ENCODE measurements at places on chromosomes 6 and 20.

- DNase-seq, result no peak
These were observed 12.0 kb upstream of the TXNDC5 start for GRCh38 chr6:7922596-7922995.

DNA sequence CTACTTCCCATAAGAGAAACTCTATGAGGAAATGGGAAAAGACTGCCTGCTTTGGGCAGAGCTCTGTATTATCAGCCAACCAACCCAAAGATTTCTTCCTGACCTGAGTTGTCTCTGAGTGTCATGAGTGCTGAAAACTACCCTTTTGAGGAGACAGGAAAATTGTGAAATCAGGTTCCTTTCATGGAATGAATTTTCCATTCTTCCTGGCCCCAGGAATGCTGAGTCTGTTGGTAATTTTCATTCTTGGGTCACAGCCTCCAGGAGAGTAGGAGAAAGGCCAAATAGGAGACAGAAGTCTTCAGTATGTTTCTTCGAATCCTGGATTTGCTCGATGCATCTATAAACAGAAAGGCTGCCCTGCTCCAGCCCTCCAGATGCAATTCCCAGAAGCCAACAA, 53.6 kb downstream of the SCML4 start:
- DNase-seq, result no peak

GRCh38 chr6:81978230-81978629, 225.7 kb upstream of the TENT5A start:
- DNase-seq, result no peak

- no peak for DNase-seq
These were observed 215.3 kb upstream of the SSTR4 start for GRCh38 chr20:22819784-22820183.

GRCh38 chr6:163254341-163254835, 160.1 kb upstream of the QKI start:
- no peak for DNase-seq

DNA sequence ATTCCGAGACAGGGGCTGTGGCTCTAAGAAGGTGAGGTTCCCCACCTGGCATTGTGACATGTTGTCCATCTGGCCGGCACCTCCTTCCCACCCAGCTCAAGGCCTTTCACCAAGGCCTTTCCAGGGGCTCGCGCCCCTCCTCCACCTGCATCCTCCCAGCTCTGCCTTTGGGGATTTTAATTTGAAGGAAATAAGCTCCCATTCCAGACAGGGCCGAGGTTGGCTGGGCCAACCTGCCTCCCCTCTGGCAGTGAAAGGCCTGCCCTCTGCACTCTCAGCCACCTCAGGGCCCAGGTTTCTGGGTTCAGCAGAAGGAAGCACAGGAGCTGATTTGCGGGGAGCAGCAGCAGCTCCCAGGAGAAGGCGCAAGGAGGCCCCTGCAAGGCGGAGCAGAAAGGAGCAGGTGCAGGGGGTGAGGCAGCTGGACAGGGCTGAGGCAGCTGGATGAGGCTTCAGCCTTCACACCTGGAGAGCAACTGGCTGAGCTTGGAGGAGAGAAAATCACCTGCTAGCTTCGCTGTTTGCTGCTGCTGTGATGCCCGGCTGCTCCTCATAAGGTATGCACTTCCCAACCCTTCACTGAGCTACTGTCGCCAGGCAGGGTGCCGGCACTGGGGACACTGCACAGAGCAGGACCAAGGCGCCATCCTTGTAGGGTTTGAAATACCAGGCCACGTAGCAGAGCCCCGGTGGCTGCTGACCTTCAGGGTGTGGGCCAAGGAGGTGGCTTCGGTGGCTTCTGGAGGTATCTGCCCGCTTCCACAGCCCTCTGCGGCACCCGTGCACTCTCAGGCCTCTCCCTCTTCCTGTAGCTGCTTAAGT, 147.0 kb downstream of the SYNDIG1 start:
- no peak for DNase-seq

- no peak for DNase-seq
These were observed 14.4 kb downstream of the NT5E start for GRCh38 chr6:85464260-85464644.

DNA sequence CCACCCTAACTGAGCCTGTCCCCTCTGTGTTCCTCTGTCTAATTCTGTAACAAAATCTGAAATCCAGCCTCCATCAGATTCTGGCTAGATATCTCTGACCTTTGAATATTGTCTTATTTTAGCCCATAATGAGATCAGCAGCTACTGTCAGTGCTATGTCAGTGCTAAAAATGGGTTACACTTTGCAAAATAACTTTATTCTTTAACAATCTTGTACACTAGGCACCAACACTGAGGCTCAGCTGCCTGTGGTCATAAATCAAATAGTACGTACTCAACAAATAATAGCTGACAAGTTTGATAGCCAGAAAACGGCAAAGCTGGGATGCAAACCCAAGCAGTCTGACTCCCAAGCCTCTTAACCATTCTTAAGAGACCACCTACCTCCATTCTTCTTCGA, 22.1 kb downstream of the TTPAL start:
- no peak for DNase-seq

DNA sequence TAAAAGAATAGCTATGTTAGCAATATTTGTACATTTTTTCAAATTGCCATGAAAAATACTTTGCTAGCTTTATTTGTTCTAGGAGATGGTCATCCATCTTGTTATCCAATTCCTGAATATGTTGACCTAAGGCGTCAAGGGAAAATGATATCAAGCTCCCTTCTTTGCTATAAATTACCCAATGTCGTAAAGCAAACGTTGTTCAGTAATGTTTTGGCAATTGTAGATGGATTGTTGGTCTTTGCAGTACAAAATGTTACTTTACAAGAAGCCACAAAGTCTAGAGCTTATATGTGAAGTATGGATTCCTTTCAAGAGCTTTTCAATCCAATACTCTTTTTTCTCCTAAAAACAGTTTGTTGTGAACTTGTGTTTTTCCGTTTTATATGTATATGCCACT, 3.3 kb downstream of the NCR2 start:
- no peak for DNase-seq

GRCh38 chr6:41424370-41425058, 89.1 kb downstream of the NCR2 start:
- peak; percentile 83 for DNase-seq

GRCh38 chr6:149362289-149362688, 37.8 kb upstream of the SUMO4 start:
- no peak for DNase-seq

GRCh38 chr6:130893277-130893676, 66.1 kb downstream of the SMLR1 start:
- no peak for DNase-seq

DNA sequence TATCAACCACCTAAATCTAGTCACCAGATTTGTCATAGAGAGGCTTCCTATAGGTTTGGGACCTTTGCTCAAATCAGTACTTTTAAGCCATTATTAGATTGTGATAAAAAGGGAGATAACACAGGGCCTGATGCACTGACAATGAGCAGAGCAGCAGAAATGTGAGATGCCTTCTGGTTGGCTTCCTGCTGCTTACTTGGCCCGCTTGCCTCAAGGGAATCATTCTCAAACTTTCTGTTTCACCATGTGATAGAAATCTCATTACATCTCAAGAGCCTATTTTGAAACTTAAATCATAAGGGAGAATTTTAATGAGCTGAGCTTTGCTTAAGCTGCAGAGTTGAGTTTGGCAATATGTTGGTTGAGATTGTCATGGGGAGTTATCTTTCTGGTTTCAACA, 606.0 kb downstream of the DHX35 start:
- peak; percentile 13 for DNase-seq

- no peak for DNase-seq
These were observed 104.8 kb downstream of the NCOA3 start for GRCh38 chr20:47606414-47606982.

GRCh38 chr20:58071298-58071697, 157.2 kb downstream of the ANKRD60 start:
- no peak for DNase-seq

DNA sequence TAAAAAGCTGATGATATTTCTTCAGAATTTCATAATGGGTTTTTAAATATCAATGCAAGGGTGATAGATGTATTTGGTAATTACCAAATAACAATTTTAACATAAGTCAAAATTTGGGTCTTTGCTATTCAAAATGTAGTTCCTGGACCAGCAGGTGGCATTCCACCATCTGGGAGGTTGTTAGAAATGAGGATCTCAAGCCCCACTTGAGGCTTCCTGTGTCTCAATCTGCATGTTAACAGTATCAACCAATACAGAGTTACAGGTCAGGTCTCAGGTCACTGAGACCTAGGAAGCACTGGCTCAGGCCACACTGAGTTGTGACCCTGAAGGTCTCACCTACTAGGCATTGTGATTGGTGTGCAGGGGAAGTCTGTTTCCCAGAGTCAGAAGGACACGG, 57.2 kb upstream of the MTRF1L start:
- DNase-seq, result no peak

GRCh38 chr6:15362274-15363160, 116.6 kb downstream of the JARID2 start:
- DNase-seq, result no peak

DNA sequence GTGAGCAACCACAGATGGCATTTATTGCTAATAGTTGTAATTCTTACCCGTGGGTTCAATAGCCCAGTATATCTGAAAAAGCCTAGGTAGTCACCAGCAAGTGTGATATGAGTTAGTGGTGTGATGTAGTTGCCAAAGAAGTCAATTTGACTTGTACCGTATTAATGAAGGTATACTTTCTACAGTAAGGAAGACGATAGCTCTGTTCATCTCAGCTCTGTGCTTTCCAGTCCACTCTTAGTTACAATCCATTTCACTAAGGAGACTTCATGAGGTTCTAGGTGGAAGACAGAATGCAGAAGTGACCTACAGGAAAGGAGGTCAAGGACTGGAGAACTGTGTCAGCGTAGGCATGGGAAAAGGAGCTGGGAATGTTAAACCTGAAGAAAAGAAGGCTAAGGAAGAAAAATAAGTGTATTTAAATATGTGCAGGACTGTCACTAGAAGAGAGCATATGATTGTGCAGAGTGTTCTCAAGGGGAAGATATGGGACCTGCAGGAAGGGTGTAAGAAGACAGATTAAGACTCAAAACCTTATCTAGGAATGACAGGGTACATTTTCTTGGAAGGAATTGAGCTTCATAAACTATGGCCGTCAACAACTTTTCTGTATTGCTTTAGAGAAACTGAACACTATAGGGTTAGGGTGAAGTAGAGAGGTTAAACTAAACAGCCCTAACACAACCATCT, 116.9 kb upstream of the SCGN start:
- DNase-seq, result no peak

GRCh38 chr6:155771822-155772221, 316.2 kb upstream of the NOX3 start:
- DNase-seq, result no peak

GRCh38 chr6:85747093-85747492, 104.4 kb upstream of the SYNCRIP start:
- no peak for DNase-seq

GRCh38 chr6:10976571-10976970, 67.5 kb downstream of the ELOVL2 start:
- no peak for DNase-seq

DNA sequence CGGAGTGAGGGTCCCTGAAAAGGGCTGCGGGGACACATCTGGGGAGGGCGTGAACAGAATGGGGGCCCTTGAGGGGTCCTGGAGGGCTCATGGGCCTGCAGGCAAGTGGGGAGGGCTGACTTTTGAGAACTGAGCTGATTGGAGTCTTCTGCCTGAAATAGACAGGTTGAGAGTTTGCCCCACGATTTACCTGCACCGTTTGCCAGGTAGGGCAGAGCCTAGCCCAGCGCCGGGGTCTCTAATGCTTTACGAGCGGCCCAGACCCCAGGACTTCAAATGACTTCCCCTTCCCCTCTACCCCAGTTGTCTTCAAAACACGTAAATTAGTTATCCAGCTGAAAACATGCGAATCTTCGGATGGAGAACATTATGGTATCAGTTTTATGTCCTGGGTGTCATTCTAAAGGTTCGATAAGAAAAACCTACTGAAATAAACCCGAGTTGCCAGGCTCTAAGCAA, 1.3 kb downstream of the PLCB1 start:
- DNase-seq, result no peak

DNA sequence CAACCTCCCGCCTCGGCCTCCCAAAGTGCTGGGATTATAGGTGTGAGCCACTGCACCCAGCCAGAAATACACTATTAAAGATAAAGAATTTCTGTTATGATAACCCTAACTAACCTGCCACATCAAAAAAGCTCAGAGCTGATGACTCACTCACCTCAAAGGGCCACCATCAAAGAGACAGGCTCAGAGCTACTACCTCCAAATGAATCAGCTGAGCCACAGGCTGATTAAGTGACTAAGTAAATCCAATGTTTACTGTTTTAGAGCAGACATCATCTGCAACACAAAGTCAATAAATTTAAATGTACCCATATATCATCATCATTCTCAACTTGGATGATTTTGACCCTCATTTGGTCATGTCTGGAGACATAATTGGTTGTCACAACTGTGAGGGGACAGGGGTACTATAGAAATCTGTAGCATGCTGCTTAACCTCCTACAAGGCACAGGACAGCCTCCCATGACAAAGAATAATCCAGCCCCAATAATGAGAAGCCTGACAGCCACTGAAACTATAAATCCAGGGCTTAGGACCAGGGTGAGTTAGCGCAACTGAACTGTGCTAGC, 106.5 kb downstream of the ATP9A start:
- DNase-seq, result no peak

GRCh38 chr6:117512056-117512828, 29.8 kb downstream of the DCBLD1 start:
- DNase-seq, result no peak

DNA sequence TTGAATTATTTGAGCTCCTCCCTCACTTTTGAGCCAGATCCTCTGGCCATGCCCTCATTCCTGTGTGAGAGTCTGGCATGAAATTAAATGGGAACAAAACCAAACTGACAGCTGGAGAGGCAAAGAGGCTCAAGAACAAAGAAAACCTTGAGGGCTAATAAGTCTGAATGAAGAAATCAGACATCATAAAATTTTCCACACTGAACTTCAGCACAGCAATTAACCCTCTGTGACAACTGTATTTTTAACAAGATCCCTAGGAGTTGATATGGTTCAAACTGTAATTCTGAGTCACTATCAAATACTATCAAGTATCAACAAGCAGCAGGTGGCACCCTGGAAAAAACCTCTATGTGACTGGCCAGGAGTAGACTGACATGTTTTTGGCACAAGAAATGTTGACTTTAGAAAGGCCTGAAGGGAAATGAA, 109.4 kb upstream of the EMILIN3 start:
- no peak for DNase-seq

DNA sequence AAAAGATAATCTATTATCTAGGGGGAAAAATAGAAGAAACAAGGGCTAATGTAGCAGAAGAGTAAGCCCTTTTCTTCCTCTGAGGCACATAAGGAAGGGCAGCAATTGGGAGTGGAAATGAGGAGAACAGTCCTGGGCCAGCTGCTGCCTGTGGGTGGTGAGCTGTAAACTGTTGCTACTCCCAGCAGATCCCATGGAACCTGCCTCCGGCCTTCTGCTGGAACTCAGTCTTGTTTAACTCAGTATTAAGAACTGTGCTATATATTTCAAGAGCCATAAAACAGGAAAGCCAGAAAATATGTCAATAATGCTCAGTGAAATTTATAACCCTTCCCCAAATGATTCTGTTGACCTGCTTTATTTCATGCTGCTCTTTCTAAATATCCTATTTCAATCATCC, 464.2 kb downstream of the COL12A1 start:
- DNase-seq, result no peak

Measured in GM19239 (cell line).